ENCODE measurements at places on chromosomes 4 and X. TPM values are rescaled to one million over a fixed set of nuclear protein-coding genes. Genes with fewer than 3 reads are reported as not detected.

The TBC1D9 gene
- total RNA-seq = 34.0 TPM

DNA sequence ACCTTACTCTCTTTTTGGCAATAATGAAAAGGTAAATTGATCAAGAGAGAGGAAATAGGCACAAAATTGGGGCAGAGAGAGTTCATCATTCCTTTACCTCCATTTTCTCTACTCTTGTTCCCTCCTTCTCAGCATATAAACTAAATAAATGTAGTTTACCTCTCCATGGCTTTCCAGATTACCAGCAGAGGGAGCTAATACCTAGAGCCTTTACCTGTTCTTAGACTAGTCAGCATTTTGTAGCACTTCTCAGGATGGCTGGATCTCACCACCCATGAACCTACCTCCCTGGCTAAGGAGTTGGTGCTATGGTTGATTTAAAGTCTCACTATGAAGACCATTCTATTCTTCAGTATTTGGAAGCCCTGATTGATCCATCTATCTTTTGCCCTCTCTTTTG is 15.7 kb downstream of the OFD1 start:
- no peak for DNase-seq

DNA sequence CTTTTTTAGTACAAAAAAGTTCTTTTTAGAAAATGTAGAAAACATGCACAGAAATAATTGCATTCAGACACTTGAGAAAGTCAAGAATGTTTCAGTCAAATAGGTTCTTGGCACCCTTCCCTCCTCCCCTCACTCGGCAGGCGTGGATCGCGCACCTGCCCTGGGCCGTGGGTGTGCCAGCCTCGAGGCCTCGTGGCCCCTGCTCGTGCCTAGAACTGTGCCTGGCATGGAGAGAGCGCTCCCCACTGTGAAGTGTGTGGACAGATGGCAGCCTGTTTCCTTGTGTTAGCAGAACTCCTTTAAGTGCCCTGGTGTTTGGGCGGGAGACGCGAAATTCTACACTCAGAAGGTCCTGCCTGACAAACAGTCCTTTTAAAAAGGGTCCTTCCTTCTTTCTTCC is 14.7 kb downstream of the RGS12 start:
- no peak for DNase-seq

- no peak for DNase-seq
These were observed 1351.2 kb downstream of the STIM2 start for GRCh38 chr4:28211676-28212470.

The HOPX gene
- total RNA-seq = 729 TPM

- DNase-seq = no peak
These were observed 77.1 kb downstream of the SLC9A7 start for GRCh38 chrX:46681849-46682248.

- no peak for DNase-seq
These were observed 66.9 kb upstream of the INPP4B start for GRCh38 chr4:142913034-142913433.

GRCh38 chrX:48071064-48071985 is at the start of gene ZNF630:
Gene ZNF630, minus strand, starts transcription at chrX:48071640. Its CDS starts 4,754 bp downstream, at chrX:48066886.
- DNase-seq = peak; percentile 80

All from left lung (tissue), 14 donors.